Skin of body (tissue), 3 donors: ENCODE measurements at places on chromosomes 2 and 18. TPM values are rescaled to one million over a fixed set of nuclear protein-coding genes. Genes with fewer than 3 reads are reported as not detected.

The RPL37A gene
- 3,180 TPM for total RNA-seq

The NEB gene
- total RNA-seq, result 212 TPM

The GAD1 gene
- total RNA-seq, result 3.2 TPM

The DNAH7 gene
- total RNA-seq, result 2.0 TPM

The ASB18 gene
- 0.79 TPM for total RNA-seq

The RAPGEF4 gene
- total RNA-seq, result 10.3 TPM

The PDE11A gene
- total RNA-seq, result 0.39 TPM

The CD207 gene
- 5.3 TPM for total RNA-seq

The KATNAL2 gene
- 6.3 TPM for total RNA-seq

The AQP12B gene
- not detected for total RNA-seq
